ENCODE measurements at places on chromosomes 6 and 20.

DNA sequence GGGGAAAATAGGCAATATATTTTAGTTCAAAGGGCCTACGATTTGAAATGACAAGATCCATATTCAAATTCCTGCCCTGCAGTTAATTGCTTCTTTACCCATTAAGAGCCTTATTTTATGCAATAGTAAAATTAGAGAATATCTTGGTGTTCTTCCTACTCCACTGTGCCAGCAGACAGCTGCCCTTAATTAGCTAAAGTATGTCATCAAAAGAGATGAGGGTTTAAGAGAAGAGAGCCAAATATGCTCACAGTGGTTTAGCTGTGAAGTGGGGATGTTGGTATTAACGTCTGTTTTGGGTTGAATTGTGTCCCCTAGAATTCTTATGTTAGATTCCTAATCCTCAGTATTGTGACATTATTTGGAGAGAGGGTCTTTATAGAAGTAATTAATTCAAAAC is 148.1 kb downstream of the MOXD1 start:
- no peak for DNase-seq

DNA sequence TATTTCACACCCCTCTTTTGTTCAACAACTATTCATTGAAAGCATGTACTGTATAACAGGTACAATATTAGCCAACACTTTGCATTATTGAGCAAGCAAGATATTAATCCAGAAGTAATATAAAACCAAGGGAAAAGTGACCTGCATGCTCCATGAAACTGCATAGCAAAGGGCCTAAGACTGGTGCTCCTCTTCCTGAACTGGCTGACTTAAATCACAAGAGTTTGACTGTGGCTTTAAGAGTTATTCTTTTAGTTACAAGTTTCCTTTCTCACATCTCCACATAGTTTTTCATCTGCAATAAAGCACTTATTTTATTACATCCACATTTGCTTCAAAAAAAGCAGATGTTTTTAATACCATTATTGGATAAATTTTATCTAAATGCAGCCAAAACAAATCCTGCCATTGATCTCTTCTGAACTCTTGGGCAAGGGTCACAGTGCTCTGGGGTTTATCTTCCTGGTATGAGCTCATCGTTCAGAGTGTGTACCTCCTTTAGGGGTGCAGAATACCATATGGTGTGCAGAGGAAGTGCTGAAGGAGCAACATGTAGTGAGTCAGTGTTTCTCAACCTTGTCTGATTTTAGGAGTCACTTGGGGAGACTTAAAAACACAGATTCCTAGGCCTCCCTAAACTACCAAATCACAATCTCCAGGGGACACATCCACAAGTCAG is 1225.9 kb upstream of the MAP3K7 start:
- DNase-seq, result no peak

GRCh38 chr20:51020657-51021056 is 2.2 kb downstream of the KCNG1 start:
- DNase-seq, result no peak

GRCh38 chr6:1016329-1017302 is 295.3 kb upstream of the FOXQ1 start:
- no peak for DNase-seq

- DNase-seq, result no peak
Observed at GRCh38 chr6:43306086-43306485, 2.5 kb downstream of the CRIP3 start.

GRCh38 chr6:28941684-28942448 is 18.1 kb upstream of the TRIM27 start:
- no peak for DNase-seq

DNA sequence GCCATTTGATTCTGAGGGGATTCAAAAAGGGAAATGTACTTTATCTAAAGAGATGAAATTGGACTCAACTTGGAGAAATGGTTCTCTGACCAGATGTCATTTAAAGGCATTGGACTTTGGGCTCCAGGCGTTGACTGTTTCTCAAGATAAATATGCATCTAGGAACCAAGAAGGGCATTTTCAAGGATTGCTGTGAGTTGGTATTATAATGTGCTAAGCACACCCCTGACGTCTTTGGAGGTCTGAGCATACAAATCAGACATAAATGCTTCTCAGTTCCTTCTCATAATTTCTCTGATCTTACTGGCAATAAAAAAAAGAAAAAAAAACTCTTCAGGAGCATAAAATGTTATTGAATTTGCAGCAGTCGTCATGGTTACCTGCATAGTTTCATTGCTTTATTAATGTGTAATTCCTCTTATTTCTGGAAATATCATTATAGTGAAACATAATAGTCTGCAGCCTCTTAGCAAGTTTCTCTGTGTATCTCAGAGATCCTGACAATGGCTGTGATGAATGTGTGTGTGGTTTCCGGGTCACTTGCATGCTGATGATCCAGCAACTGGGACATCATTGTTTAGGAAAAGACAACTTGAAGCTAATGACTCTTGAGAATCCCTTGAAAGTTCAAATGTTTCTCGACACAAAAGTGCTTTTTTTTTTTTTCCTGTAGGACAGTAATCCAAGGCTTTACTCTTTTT is 136.0 kb downstream of the AIG1 start:
- no peak for DNase-seq

GRCh38 chr6:135540207-135540840 is 42.8 kb upstream of the AHI1 start:
- no peak for DNase-seq

- DNase-seq, result no peak
Observed at GRCh38 chr20:64041781-64042053, 5.7 kb downstream of the C20orf204 start.

- no peak for DNase-seq
Observed at GRCh38 chr20:14383335-14383734, 45.9 kb upstream of the FLRT3 start.

DNA sequence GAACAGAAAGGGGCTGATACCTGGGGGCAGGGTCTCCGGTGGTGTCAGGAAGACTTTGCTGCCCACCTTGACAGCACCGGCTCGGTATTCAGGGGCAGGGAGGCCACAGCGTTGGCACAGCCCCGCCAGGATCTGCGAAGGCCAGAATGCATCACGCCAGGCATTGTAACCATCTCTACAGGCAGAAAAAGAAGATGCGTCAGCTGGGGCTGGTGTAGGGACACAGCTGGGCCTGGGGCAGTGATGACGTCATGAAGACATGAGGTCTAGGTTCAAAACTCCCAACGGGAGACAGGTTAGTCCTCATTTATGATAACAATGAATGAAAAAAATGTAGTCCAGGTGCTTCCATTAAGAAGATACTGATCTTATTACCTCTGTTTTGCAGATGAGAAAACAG is 22.0 kb downstream of the ERGIC3 start:
- no peak for DNase-seq

DNA sequence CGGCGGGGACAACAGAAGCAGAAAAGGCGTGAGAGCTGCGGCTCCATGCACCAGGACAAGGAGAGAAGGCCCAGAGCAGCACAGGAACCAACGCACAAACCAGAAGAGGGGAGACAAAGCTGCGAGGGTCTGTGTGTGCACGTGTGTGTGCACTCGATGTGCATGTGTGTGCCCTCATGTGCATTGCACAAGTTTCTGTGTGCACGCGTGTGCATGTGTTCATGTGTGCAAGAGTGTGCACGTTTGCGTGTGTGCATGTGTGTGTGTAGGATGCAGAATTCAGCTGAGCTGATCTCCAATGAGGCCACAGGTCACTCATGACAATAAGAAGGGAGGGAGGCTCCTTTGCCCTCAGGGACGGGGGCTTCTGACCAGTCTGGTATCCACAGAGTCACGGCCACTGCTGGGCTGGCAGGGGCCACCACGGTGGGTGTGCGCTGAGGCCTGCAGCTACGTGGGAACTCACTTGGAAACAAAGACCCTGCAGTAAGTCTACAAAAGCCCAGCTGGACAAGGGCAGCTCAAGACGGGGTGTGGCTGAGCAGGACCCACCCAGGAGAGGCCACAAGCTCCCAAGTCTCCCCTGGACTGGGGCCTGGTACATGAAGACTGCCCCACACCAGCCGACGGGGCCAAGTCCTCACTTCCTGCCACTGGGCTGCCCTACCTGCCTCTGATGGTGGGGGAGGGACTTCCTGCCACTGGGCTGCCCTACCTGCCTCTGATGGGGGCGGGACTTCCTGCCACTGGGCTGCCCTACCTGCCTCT is 48.1 kb upstream of the CHRNA4 start:
- no peak for DNase-seq

DNA sequence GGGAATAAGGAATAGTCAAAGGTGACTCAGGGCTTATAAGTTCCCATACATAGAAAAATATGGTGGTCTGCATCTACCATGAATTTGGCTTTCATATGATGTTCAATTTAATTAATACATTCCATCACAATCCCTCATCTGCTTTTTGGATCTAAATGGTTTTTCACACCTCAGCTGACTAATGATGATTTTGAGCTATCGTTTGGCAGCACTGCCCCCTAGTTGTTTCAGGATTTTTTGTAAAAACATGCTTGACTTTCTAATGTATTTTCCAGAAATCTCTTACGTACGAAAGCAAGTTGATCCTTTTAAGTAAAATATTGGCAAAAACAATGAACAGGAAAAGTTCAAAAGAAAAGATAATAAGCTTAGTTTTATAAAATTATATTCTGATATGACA is 408.6 kb upstream of the ADGRB3 start:
- no peak for DNase-seq

DNA sequence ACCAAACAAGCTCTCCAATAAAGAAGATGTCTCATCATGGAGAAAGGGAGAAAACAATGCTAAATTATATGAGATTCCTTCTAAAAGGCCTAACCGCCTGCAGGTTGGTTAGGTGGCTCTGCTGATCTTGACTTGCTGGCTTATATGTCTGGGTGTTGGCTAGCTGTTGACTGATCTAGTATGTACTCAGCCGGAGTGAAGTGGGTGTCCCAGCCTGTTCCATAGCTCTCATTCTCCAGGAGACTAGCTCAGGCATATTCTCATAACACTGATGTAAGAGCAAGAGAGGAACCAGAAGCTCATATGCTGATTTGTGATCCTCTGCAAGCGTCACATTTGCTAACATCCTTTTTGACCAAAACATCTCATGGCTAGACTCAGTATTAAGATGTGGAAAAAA is 473.0 kb downstream of the BMP2 start:
- DNase-seq, result no peak

DNA sequence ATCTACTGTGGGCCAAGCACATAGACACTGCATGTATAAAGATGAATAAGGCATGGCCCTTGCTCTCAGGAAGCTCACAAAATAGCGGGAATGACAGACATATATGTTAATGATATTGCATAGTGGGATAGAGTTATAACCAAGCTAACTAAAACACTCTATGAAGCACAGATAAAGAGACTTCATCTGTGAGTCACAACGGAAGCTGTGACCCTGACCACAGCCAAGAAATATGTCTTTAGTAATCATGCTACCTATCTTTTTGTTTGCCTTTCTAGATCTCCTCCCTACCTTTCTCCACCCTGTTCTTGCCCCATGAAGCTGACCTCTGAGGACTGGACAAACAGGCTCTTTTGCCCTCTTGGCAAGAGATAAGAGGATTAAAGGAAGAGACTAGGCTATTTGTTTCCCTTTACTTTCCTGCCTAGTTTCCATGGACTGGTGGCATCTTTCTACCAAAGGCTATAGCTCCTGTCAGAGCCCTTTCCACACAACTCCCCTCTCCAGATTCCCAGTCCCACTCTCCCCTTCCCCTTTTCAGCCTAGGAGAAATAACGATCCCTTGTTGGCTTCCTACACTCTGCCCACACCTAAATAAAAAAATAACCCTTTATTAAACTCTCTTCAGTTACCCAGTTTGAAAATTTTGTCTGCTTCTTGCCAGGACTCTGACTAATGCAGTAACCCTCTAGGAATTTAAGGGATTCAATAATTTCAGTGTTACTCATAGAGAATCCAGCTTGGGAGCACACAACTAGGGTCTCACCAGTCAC is 504.9 kb upstream of the MARCKS start:
- no peak for DNase-seq

GRCh38 chr6:12392490-12392889 is 102.3 kb downstream of the EDN1 start:
- DNase-seq, result no peak

- no peak for DNase-seq
Observed at GRCh38 chr20:14344746-14345145, 7.3 kb upstream of the FLRT3 start.

GRCh38 chr20:52748285-52748932 is 223.7 kb upstream of the TSHZ2 start:
- DNase-seq, result no peak

GRCh38 chr6:119590066-119590465 is 240.5 kb upstream of the MAN1A1 start:
- no peak for DNase-seq

GRCh38 chr6:125507987-125508655 is 206.4 kb upstream of the HDDC2 start:
- DNase-seq, result no peak

DNA sequence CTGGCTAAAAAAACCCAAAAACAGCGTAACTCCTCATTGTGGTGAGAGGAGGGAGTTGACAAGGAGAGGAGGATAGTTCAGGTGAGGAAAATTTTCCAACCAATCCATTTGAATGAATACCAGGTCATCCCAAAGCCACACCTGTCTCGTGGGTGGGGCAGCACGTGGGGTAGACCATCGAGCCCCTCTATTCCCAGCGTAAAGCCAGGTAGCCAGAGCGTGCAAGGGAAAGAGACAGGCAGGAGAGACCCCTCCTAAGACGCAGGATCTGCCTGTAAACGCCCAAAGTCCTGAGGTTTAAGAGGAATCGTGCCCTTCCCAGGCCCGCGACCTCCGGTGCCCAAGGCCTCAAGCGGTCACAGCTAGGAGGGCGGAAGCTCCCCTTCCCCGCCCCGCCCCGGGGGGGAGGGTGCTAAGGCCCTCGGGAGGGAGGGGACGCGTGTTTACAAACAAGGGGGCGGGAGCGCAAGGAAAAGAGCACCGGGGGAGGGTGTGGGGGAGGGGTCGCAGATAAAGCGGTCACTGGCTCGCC is 712 bp downstream of the RXRB start:
- DNase-seq, result peak; percentile 58

DNA sequence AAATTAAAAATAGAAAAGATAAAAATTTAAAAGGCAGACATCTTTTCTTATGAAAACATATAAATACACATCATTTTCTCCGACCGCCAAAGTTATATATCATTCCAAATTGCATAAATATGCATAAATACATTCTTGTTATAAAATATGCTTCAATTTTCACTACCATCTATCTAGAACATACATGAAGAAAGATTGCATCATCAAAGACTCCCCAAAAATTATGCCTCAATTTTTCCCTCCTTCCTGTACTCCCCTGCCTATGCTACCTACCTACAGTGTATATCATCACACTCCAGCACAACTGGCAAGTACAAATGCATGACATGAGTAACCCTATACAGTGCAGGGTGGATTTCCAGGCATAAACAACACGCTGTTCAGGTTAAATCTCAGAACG is 49.9 kb upstream of the TENT5A start:
- no peak for DNase-seq

DNA sequence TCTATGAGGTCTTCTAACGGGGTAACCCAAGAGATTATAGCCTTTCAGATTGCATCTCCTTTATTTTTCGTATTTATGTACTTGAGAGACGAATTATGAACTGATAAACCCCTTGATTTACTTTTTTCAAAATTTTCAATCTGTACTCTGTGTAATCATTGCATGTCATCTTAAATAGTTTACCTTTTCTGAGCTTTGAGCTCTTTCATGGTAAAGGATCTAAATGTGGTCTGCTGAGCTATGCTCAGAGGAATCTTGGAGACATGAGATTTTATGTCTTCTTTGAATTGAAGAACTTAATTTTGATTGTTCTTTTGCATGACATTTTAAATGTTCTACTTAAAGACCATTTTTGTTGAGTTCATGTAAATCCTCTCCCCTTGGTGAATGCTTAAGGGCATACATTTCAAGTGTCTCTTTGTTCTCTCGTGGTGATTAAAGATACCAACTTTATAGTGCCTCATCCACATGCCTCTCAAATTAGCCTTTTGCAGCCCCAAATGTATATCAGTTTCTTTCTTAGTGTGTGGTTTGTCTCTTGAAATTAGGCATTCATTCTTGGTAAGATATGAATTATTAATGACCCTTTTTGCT is 116.3 kb upstream of the SCGN start:
- no peak for DNase-seq
